ENCODE measurements at places on chromosomes 4 and X. TPM values are rescaled to one million over a fixed set of nuclear protein-coding genes. Genes with fewer than 3 reads are reported as not detected.

DNA sequence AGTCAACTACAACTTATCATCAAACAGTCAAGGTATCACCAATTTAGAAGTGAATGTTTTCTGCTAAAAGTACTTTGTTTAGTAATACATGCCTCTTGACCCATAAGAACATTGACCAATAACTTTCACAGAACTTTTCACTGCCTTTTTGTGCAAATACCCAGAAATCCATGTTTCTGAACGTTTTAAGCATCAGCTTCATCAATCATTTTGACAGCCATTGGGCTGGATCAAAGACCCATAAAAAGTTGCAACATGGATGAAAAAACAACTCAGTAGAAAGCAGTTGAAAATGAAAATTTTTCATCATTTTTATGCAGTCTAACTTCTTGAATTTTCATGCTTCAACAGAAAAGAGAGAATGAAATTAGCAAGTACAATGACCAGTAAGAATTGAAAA, 466.7 kb downstream of the TRAM1L1 start:
- no peak for DNase-seq

DNA sequence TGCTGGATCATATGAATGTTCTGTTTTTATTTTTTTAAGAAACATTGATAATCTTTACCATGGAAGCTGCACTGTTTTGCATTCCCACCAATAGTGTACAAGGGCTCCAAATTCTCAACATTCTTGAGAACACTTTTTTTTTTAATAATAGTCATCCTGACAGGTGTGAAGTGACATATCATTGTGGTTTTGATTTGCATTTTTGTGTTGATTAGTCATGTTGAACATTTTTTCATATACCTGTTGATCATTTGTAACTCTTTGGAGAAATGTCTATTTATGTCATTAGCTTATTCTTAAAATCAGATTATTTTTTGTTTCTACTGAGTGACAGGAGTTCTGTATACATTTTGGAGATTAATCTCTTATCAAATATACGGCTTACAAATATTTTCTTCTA, 408.5 kb downstream of the GLUD2 start:
- no peak for DNase-seq

Gene SLC38A5
- 10.3 TPM for polyA plus RNA-seq

DNA sequence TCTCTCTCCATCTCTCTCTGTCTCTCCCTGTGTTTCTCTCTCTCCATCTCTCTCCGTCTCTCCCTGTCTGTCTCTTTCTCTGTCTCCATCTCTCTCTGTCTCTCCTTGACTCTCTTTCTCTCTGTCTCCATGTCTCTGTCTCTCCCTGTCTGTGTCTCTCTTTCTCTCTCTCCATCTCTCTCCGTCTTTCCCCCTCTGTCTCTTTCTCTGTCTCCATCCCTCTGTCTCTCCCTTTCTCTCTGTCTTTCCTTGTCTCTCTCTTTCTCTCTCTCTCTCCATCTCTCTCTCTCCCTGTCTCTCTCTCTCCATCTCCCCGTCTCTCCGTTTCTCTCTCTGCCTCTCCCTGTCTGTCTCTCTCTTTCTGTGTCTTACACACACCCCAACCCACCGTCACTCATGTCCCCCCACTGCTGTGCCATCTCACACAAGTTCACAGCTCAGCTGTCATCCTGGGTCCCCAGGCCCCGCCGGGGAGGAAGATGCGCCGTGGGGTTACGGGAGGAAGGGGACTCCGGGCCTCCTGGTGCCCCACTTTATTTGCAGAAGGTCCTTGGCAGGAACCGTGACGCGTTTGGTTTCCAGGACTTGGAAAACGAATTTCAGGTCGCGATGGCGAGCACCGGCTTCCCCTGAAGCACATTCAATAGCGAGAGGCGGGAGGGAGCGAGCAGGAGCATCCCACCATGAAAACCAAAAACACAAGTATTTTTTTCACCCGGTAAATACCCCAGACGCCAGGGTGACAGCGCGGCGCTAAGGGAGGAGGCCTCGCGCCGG, 1.2 kb upstream of the SHOX start:
- DNase-seq = no peak

- DNase-seq = no peak
Measured at GRCh38 chr4:14178421-14178820, 550.9 kb upstream of the BOD1L1 start.

Gene TRIM60
- not detected for polyA plus RNA-seq

GRCh38 chr4:101348367-101348827, 1.1 kb upstream of the PPP3CA start:
- peak; percentile 23 for DNase-seq

- no peak for DNase-seq
Measured at GRCh38 chr4:55613621-55614020, 21.6 kb upstream of the PDCL2 start.

- no peak for DNase-seq
Measured at GRCh38 chr4:154877110-154877760, 96.2 kb downstream of the RBM46 start.

- DNase-seq = no peak
Measured at GRCh38 chr4:138053641-138054301, 188.4 kb downstream of the SLC7A11 start.

DNA sequence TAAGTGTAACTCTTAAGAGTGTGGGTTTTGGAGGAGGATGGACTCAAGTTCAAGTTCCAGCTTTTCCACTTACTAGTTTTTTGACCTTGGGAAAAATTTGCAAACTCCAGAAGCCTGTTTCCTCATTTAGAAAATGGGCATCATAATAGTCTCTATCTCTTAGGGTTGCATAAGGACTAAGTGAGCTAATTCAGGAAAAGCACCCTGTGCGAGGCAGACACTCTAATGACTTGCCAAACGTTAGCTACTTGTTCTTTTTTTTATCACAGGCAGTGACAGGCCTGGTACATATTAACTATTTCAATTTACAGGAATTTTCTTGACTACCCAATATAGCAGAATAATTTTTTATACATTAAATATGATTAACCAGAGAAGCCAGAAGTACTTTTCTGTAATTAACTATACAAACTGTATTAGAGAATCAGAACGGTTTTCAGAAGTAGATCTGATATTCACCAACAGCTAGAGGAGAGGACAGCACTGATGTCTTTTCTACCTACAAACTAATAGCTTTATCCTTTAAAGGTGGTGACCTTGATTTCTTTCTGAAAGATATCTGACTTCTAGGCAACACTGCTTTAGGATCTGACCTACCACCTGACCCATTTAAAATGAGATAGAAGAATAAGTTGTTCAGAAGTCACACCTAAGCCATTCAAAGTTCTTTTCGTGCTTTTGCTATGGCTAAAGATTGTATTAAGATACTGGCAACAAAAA, 139.6 kb upstream of the HAND2 start:
- DNase-seq = no peak

DNA sequence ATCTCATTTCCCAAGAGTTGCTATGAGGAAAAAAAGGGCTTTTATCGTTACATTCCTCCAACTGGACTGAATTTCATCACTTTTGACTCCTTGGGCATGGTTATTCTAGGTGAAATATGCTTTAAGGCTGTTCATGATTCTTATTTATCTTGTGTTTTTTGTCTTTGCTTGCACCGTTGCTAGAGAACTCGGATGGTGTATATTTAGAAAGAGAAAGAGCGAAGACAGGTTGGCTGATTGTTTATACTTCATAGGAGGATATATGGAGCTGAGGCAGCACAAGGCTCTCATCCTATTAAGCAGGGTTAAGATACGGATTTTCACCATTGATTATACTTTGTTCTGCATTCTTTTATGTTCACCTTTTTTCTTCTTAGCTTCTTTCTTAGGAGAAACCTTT, 94.9 kb upstream of the GEMIN8 start:
- no peak for DNase-seq

DNA sequence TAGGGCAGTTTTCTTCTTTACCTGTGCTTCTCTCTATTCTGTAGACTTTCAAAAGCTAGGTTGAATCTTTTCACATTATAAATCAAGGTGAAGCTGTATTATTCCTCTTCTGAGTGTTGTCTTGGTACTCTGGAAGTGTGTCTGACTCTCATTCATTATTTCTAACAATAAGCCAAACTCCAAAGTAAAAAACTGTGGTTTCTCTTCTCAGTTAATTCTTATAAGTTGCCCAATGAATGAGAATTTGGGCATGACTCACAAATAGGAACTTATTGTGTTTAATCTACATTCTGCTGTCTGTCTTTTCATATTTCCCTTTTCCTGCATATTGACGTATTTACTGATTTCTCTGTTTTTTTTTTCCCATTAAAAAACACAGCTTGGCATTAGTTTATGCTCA, 714.5 kb downstream of the CCSER1 start:
- DNase-seq = no peak

DNA sequence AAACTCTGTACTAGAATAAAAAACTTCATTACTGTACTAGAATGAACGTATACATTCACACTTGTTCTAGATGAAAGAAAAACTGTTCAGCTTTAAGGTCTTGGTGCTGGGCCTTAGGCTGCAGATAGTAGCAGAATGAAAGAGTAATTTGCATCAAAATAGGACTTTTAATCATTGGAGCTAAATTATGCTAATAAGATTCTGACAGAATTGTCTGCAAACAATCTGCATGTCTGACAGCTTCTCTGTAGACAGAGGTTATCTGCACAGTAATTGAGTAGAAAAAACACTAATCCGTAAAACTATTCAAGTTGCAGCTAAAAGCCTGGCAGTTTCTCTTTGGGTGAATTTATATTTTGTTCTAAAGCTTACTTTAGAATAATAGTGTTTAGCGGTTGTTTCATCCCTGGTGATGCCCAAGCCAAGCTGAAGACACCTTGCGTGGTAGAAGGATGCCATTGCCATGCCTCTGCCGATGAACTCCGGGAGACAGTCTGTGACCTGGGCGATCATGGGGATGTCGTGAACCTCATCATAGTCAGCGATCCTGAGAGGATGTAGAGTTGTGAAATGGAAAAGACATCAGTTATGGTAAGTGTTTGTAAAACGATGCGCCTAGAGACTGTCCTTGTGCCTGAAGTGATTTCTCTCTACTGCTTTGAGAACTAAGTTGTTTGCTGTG, 25.3 kb downstream of the LRP2BP start:
- no peak for DNase-seq

GRCh38 chr4:147865926-147866325, 134.0 kb downstream of the ARHGAP10 start:
- DNase-seq = no peak

Gene ADH6
- 31.8 TPM for polyA plus RNA-seq

Gene HTATSF1
- 95.2 TPM for polyA plus RNA-seq

GRCh38 chr4:35760807-35761206, 483.5 kb downstream of the ARAP2 start:
- no peak for DNase-seq

DNA sequence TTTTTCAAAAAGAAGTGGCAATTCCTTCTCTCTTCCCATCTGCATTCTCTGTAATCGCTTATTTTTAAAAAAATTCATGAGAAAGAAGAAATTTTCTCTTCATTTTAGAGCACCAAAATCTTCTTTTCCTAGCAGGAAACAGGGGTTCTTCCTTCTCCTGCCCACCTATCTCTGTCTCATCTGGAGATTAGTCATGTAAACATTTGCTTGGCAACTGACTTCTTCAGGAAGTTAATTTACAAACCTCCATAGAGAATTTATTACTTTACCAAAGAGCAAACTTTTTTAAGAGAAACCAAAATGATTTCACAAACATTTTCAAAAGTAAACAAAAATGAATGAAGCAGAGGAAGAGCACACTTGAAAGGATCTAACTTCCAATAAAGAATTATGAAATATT, 13.5 kb downstream of the TTC29 start:
- no peak for DNase-seq

GRCh38 chrX:40130207-40130606, 32.4 kb upstream of the BCOR start:
- no peak for DNase-seq

Gene EPGN
- polyA plus RNA-seq = 0.95 TPM

- DNase-seq = no peak
Measured at GRCh38 chrX:19842542-19842941, 44.9 kb downstream of the SH3KBP1 start.

Gene ZNF630
- 3.9 TPM for polyA plus RNA-seq

Gene STOX2
- 13.2 TPM for polyA plus RNA-seq

GRCh38 chr4:96093057-96093456, 253.2 kb downstream of the PDHA2 start:
- no peak for DNase-seq

GRCh38 chrX:54230435-54231148, 47.5 kb upstream of the FAM120C start:
- DNase-seq = no peak

Gene CSAG2
- not detected for polyA plus RNA-seq

Gene NEUROG2
- polyA plus RNA-seq = not detected

- DNase-seq = peak; percentile 61
Measured at GRCh38 chr4:101345596-101346350, 1.6 kb downstream of the PPP3CA start.

GRCh38 chrX:104469771-104470170, 96.2 kb upstream of the IL1RAPL2 start:
- no peak for DNase-seq

Gene CDS1
- polyA plus RNA-seq = 30.0 TPM
